ENCODE measurements at places on chromosomes 11 and 22.

DNA sequence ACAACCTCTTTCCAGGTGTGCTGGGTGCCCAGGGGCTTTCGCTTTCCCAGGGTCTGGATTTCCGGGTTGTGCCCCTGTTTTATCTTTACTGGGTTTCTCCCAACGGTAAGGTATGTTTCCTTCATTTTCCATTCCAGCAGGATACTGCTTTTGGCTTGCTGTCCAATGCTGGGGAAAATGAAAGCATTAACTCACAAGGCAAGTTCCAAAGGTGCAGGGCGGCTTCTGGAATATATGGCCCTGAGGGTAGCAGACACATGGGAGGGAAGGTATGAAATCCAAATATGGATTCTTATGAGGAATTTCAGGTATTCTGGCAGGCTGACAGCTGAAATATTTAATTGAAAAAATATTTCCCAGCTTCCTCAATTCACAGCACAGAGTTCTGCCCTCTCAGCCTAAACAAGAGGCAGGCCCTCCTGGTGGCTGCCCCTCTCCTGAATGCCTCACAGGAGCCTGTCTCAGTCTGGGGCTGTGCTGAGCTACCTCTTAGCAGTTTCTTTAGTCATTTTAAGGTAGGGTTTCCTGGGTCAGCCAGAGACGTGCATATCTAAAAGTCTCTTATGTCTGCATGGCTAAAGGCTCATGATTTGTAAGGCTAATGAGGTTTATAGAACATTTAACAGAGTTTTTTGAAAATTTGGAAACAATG, 318.6 kb upstream of the B3GAT1 start:
- no peak for DNase-seq

DNA sequence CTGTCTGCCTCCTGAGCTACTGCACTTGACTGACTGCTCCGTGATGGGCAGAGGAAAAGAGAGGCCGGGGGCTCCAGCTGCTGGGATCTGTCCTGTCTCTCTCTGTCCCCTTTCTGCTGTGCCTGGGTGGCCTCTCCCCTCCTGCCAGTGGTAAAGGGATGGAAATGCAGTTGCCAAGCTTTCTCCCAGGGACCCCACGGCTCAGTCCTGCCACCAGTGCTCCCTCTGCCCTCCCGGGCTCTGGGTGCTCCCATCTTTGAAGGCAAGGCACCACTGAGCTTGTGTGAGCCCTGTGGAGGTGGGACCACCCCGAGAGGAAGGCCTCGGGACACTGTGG, 32.0 kb downstream of the NADSYN1 start:
- DNase-seq = no peak

DNA sequence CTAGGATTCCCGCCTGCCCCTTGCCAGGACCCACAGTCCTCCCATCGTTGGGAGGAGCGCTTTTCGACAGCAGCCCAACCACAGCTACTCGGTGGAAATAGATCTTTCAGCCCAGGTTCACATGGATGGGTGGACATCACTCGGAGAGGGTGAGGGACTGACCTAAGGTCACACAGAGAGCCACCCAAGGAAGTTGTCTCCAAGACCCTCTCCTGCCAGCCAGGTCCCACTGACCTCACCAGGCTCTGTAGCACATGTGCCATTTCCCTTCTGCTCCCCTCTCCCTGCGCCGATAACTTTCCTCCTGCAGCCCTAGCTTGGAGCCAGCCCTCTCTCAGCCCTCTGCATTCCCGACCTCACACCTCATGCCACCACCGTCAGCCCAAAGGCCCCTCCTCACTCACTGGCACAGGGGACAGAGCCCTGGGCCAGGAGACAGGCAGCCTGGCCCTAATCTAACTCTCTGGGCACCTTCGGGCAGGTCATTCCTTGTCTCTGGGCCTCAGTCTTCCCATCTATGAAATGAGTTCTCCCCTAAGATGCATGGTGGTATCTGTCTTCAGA, 4.7 kb downstream of the KCNJ4 start:
- no peak for DNase-seq

GRCh38 chr11:60124802-60125432, 36.5 kb downstream of the MS4A2 start:
- DNase-seq = no peak

DNA sequence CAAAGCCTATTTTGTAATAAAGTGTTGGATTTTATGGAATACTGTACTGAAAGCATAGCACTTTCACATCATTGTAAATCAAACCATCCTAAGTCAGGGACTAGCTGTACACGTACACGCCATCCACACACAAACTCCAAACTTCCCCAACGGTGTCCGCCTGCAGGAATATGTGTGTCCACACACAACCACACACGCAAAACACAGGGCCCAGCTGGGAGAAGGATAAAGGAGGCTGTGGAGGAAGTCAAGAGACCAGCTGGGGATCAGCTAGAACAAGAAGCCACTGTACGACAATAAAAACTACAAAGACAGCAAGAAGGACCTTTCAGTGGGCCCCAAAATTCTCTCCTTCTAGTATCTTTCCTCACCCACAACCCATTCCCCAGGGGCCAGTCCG, 1.6 kb downstream of the TRIM29 start:
- no peak for DNase-seq

Data from stimulated activated CD4-positive, alpha-beta T cell treated with anti-CD3 and anti-CD28 coated beads, Interleukin-15, amount 100 ng/mL, for 48 hours (primary cell).